ENCODE measurements at places on chromosomes 11 and 22.

DNA sequence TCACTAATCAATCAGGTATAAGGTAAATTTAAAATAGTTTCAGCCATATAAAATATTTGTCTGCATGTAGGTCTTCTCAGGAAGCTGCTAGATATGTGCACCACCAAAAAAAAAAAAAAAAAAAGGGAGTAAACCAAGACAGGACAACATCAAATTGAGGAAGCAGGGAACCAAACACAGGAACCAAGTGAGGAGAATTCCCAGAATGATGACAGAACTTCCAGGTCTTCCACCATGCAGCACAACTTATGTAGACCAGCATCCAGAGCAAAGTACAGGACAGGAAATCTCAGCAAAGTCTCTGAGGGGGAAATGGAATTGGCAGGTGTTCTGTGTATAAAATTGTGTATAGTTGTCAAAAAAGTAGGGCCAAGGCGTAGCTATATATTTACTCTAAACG is 101.2 kb upstream of the CTSC start:
- no peak for DNase-seq

DNA sequence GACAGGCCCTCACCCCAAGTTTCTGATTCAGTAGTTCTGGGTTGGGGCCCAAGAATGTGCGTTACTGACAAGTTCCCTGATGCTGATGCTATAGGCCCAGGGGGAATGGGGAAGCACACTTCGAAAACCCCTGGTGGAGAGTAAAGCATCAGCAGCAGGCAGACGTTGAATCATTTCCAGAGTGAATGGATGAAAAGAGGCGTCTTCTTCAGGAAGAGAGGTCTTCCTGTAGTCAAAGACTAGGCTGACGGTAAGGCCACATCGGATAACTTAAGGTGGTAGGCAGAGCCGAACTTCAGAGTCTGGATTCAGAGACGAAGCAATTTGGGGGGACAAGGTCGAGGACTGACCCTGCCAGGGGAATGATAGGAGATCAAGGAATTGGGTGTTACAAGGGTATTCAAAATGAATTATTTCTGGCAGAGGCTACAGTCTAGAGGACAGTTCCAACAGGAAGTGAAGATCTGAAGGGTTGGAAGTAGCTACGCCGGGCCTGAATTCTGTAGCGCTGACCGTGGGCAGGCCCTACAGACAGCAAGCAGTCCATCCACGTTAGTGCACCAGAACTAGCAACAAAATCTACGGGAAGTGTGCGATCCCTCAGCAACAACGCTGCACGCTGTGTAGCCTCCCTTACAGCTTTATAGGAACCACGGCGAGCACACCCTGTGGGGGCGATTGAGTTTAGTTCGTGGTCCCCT is 862 bp upstream of the CENATAC start:
- DNase-seq = no peak

DNA sequence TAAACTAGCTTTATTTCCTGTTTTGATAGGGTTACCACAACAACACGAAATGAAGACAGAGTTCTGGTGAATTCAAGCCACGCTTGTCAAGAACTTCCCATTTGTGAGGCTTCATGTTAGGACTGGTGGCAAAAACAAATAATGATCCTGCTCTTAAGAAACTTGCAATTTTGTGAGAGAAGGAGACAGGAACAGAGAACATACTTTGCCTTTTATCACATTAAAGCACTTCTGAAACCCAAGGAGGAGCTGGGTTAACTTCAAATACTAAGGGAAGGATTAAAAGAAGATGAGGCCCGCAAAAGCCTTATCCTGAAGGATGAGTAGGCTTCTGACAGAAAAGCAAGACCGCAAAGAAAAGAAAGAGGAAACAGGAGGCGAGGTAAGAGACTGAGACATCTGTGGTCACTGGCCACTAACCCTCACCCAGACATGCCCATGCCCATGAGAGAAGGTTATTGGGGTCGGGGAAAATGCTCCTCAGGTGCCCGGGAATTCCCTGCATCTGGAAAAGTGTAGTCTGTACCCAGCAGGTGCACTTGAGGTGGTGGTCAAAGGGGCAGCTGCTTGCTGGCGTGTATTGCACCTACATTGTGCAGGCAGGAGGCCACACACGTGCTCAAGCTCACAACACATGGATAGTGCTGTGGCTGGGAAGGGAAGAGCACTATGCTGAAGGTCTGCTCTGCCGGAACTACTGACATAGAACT is 50.5 kb downstream of the MAPK1 start:
- no peak for DNase-seq

DNA sequence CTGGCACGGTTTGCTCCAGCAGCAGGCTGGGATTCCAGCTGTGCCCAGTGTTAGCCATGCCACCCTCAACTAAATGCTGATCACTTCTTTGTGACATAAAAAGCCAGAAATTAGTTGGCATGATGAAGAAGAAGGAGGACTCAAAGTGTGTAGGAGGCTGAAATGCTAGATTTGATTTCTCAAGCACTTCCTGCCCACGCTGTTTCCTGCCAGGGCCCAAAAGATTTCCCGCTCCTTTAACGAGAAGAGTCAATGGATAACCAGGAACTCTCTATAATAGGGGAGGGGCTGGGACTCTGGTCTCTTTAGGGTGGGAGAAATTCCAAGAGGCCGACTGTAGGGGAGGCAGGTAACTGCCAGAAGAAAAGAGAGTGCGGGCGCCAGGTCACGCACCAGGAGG is 26.4 kb downstream of the APOL3 start:
- DNase-seq = no peak

GRCh38 chr11:79507706-79508105 is 66.9 kb upstream of the TENM4 start:
- no peak for DNase-seq

GRCh38 chr11:92850296-92850826 is 119.1 kb upstream of the MTNR1B start:
- DNase-seq = no peak

GRCh38 chr11:112780351-112781087 is 180.7 kb upstream of the NCAM1 start:
- DNase-seq = no peak

GRCh38 chr11:95279921-95280868 is 49.2 kb upstream of the SESN3 start:
- DNase-seq = no peak

DNA sequence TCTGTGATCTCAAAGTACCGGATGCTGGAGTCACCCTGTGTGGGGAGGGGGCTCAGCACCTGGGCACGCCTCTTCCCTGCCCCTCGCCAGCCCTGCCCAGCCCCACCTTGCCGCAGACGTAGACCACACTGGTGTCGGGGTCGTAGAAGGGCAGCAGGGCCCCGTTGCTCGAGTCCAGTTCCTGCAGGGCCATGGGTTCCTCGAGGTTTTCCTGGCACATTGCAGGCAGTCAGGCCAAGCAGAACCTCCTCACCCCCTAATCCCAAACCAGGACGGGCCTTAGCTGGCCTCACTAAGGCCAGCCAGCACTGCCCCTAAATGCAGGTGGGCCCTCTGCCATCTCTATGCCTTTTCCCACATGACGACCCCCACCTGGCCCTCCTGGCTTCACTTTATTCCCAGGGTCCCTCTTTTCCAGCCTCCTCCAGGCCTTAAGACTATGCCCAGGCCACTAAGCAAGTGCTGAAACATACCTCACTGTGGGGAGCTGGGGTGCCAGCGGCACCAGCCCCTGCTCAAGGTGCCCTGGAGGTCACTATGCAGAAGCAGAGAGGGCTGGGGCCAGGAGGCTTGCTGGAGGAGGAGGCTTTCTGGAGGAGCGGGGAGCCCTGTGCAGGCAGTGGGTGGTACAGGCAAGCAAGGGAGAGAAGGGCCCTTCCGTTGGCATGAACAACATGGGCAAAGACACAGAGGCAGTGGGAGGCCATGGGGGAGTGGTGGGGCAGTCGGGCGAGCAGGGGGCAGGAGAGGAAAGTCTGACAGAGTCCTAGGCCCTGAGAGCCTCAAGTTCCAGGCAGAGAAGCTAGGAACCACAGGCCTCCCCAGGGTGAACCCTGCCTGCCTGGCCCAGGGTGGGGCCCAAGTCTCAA is 2.8 kb downstream of the CORO1B start:
- no peak for DNase-seq

DNA sequence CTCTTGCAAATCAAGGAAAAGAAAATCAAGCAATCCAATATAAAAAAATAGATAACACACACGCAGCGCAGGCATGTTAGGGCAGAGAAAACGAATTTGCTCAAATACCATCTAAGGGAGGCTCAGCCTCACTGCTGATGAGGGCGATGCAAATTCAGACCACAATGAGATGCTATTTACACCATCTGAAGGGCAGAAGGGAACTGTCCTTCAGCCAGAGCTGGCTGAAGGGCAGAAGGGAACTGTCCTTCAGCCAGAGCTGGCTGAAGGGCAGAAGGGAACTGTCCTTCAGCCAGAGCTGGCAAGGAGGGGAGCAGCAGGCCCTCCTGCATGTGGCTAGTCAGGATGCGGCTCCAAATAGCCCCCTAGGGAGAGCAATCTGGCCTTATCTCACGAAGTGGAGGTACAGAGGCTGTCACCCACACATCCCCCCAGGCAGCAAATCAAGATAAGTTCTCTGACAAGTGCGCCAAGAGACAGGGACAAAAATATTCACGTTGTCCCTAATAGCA is 7.6 kb upstream of the SLC39A13 start:
- DNase-seq = no peak

DNA sequence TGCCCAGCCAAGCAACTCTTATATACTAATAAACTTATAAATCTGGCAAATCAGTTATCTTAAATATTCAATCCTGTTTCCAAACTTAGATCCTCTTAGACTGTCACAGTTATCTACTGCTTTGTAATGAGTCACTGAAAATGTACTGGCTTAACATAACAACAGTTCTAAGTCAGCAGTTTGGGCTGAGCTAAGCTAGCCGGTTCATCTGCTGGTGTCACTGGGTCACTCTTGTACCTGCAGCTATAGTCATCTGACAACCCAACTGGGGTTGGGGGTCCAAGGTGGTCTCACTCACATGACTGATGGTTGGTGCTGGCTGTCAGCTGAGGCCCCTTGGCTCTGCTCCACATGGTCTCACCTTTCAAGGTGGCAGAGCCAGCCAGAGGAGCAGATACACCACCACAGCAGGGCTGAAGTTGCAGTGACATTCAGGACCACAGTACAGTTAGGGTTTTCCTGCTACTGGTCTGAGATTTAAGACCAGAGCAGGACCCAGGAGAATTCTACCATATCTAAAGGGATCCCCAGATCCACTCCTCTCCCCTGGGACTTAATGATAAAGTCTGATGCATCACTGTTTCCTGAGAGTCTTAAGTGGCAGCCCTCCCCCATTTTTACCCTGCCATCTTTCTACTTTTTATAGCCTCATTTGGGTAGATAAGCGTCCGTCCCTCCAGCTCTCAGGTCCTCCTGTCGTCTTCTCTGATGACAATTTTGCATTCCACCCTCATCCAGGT is 7.9 kb upstream of the MACROD1 start:
- no peak for DNase-seq

GRCh38 chr11:44861849-44862557 is 88.7 kb downstream of the TP53I11 start:
- DNase-seq = peak; percentile 67

GRCh38 chr11:134915212-134915611 is 503.2 kb upstream of the B3GAT1 start:
- no peak for DNase-seq
